ENCODE measurements at places on chromosomes 16 and 17. TPM values are rescaled to one million over a fixed set of nuclear protein-coding genes. Genes with fewer than 3 reads are reported as not detected.

The ZNF423 gene
- 25.3 TPM for total RNA-seq

The FBXW10 gene
- not detected for total RNA-seq

The SPAG5 gene
- 20.9 TPM for total RNA-seq

The CBLN1 gene
- 0.85 TPM for total RNA-seq

The ZG16 gene
- not detected for total RNA-seq

The CA4 gene
- 13.6 TPM for total RNA-seq

The C1QBP gene
- 46.6 TPM for total RNA-seq

The ARHGAP23 gene
- total RNA-seq, result 154 TPM

The TERB1 gene
- total RNA-seq, result 0.58 TPM

The HAS3 gene
- 2.7 TPM for total RNA-seq

The SMIM22 gene
- not detected for total RNA-seq

The ATP2C2 gene
- total RNA-seq, result 0.58 TPM

The RAMP2 gene
- total RNA-seq, result 67.5 TPM

The EPOP gene
- total RNA-seq, result 1.5 TPM

The CCL5 gene
- 5.3 TPM for total RNA-seq

The MT4 gene
- total RNA-seq, result not detected

The PDILT gene
- not detected for total RNA-seq

The NLRP1 gene
- 51.4 TPM for total RNA-seq

The TM4SF5 gene
- total RNA-seq, result not detected

The KRT37 gene
- total RNA-seq, result not detected

The ADAP2 gene
- 26.9 TPM for total RNA-seq

The SPNS1 gene
- 22.5 TPM for total RNA-seq

The ERI2 gene
- total RNA-seq, result 16.5 TPM

The KRTAP2-3 gene
- not detected for total RNA-seq

The LGALS9 gene
- total RNA-seq, result 41.8 TPM

The PSKH1 gene
- total RNA-seq, result 27.4 TPM

The LAT gene
- 5.8 TPM for total RNA-seq

The NXN gene
- total RNA-seq, result 44.3 TPM

The CCDC154 gene
- total RNA-seq, result 3.3 TPM

The KRTAP1-4 gene
- not detected for total RNA-seq

The CD79B gene
- total RNA-seq, result 5.3 TPM

The CDK5R1 gene
- total RNA-seq, result 1.3 TPM

The BCAR1 gene
- 71.7 TPM for total RNA-seq

The DOK4 gene
- total RNA-seq, result 22.6 TPM

All from sciatic nerve (tissue), 2 donors.